GM23338 (cell line): ENCODE measurements at places on chromosomes 6 and 20.

- DNase-seq, result no peak
Observed at GRCh38 chr6:4434655-4435054, 299.3 kb upstream of the ECI2 start.

DNA sequence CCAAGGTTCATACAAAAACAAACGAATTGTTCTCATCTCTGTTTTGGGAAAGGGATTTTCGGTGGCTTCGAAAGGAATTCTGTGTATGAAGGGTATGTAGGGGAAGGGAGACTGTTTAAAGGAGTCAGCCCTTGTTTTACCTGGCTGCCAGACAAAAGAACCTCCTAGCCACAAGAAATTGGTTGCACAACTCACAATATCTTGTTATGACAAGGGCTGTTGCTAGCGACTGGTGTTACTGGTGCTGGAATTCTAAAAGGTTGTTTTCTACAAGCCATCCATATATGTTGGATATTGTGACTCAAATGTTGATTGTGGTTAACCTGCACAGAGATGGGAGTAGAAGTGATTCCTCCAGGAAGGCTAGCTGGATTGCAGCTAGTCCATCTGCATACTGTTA lies 34.6 kb upstream of the CITED2 start:
- no peak for DNase-seq

- no peak for DNase-seq
Observed at GRCh38 chr6:117961301-117961700, 54.2 kb downstream of the SLC35F1 start.

DNA sequence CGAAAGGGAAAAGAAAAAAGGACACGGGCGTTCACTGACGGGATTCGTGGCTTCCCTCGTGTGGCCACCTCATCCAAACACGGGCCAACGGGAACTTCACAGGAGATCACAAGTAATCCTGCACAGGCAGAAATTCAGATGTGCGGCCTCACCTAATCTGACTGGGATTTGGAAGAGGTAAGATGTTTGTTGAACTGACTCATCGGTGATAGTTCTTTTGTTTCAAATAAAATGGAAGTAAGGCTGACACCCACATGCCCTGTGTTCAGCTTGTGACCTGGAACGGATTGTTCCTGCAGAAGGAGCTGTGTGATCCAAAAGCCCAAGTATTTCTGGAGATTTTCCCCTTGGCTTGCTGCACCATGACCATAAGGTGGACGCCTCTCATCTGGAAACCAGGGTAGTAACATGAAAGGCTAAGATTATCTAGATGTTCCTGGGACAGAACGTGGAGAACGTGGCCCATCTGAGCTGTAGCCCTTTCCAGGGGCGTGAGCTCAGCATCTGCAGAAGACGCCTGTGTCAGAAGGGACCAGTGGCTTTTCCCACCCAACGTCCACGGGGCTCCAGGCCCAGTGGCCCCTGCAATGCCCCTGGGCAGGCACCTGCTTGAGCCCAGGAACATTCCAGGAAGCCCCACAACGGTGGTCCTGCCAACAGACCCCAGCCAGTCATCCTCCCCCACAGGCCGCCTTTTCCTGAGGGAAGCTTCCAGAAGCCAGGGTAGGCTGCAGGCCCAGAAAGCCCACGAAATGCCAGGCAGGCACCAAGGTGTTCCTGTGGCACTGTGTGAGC lies 39.7 kb downstream of the DLL1 start:
- DNase-seq, result no peak

GRCh38 chr6:36296240-36296639 lies 26.4 kb downstream of the PNPLA1 start:
- DNase-seq, result no peak

DNA sequence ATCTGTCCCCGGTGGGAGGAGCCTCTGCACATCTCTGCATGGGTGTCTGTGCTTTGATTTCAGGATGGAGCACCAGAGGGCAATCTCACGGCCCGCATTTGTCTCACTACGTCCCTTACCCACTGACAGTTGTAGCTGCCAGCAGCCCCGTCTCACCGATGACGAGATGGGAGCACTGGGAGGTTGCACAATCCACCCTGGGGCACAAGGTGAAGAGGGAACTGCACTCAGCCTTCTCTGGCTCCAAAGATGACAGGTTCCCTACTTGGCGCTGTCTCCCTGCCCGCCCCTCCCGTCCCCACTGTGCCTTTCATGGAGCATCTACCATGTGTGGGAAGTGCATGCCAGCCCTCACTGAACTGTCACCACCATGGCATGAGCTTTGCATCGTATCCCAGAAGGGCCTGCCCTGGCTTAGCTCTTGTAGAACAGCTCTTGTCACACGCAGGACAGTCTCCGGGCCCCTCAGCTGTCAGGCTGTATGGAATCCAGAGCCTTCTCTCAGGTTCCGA lies 99.9 kb upstream of the PMEPA1 start:
- no peak for DNase-seq

GRCh38 chr6:110554441-110554840 lies 78.0 kb upstream of the SLC22A16 start:
- DNase-seq, result no peak

GRCh38 chr6:90403489-90404381 lies 107.1 kb upstream of the BACH2 start:
- peak; percentile 67 for DNase-seq

DNA sequence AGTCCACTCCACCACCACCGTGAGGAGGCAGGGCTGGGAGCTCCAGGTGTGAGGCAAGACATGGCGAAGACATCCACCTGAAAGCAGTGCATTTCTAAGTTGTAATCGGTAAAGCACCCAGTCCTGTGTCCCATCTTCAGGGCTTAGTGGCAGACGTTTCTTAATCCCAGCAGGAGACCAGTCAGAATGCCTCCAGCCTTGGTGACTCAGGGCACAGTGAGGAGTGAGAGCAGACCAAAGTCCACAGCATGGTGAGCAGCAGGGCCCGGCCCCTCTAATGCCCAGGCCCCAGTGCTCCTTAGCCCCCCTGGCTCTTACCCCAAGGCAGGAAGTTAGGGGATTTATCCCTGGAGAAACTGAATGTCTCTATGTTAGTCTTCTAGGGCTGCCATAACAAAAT lies 183.9 kb downstream of the SYNDIG1 start:
- no peak for DNase-seq

- DNase-seq, result peak; percentile 85
Observed at GRCh38 chr6:138517635-138518034, 18.3 kb upstream of the NHSL1 start.

DNA sequence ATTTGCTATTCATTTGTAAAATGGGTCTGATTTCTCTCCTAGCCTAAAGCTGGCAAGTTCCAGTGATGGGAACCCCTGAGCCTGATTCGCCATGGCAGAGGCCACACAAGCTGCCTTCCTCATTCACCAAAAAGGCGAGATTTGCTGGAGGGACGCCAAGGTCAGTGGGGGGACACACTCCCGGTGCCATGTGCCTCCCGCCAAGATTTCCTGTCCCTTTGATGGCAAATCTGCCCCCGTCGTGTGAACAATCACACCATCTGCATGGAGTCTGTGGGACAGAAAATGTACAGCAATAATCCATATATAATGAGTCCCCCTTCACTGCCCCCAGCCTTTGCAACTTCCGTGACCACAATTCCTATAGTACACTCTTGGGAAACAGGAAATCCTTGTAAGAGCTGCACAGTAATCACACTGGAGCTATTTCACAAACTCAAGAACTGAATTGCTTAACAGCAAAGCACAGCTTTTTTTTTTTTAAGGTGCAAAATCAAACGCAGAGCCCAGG lies 15.7 kb upstream of the IGF2R start:
- no peak for DNase-seq

- no peak for DNase-seq
Observed at GRCh38 chr20:22346716-22347115, 237.7 kb downstream of the FOXA2 start.

GRCh38 chr6:53080813-53081212 lies 15.6 kb downstream of the FBXO9 start:
- DNase-seq, result no peak

GRCh38 chr6:136696238-136696637 lies 96.0 kb downstream of the MAP3K5 start:
- no peak for DNase-seq

GRCh38 chr6:110410511-110410910 lies 4.9 kb downstream of the DDO start:
- DNase-seq, result no peak

DNA sequence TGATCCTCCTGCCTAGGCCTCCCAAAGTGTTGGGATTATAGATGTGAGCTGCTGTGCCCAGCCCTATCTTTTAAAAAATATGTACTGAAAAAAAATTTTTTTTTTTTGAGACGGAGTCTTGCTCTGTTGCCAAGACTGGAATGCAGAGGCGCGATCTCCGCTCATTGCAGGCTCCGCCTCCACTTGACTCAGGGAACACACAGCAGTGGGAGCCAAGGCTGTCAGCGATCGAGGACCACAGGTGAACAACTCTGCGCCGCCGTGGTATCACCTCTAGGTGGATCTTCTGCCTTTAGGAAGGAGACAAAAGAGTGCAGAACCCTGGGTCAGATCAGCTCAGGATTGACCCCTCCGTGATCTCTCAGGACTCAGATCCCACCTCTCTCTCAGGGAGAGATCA lies 13.7 kb downstream of the RAET1E start:
- peak; percentile 85 for DNase-seq

DNA sequence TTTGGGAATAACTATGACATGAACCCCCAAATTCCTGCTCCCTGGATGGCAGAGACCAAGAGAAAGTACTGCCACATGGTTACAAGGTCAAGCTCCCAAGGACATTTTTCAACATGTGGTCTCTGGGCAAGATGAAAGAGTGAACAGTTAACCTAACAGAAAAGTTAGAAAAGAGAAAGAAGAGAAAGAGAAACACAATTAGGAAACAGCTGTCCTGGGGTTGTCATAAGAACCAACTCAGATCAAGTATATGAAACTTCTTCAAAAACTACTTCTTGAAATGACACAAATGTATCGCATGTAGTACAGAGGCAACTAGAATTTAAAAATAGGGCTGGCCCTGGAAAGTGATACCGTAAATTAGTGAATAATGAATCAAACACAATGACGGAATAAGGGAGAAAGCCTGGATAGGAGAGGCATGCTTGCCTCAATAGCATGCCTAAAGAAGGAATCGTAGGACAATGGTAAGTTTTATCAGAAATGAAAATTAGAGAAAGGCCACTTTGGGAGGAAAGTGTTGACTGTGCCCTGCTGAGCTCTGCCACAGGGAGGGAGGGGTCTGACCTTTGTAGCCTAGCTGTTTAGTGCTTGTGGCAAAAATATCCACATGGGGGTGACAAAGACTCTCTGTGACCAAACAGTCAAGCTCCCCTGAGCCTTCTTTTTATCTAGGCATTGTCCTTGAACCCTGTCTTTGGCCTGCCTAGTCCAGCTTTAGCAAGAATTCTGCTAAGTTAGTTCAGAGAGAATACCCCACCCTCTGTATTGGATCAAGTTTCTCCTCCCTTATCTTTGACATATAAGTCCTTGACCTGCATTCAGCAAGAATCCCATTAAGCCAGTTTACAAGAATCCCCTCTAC lies 4.3 kb upstream of the DCBLD1 start:
- peak; percentile 62 for DNase-seq

DNA sequence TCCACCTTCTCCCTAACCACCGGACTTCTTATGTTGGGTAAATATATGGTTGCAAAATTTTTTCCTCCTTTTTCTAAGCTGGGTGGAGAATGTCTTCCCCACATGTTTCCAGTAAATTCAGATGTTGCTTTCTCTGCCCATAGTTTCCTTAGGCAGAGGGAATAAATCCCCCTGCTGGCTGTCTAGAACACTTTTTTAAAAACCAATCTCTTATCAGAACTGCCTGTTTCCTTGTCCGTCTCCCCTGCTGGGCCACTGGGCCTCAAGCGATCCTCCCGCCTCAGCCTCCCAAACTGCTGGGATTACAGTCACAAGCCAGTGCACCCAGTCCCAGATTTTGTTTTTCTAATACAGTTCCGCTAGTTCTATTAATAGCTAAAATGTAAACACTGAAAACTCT lies 9.9 kb upstream of the WFDC2 start:
- DNase-seq, result no peak

GRCh38 chr6:151131324-151132007 lies 108.3 kb upstream of the AKAP12 start:
- no peak for DNase-seq

DNA sequence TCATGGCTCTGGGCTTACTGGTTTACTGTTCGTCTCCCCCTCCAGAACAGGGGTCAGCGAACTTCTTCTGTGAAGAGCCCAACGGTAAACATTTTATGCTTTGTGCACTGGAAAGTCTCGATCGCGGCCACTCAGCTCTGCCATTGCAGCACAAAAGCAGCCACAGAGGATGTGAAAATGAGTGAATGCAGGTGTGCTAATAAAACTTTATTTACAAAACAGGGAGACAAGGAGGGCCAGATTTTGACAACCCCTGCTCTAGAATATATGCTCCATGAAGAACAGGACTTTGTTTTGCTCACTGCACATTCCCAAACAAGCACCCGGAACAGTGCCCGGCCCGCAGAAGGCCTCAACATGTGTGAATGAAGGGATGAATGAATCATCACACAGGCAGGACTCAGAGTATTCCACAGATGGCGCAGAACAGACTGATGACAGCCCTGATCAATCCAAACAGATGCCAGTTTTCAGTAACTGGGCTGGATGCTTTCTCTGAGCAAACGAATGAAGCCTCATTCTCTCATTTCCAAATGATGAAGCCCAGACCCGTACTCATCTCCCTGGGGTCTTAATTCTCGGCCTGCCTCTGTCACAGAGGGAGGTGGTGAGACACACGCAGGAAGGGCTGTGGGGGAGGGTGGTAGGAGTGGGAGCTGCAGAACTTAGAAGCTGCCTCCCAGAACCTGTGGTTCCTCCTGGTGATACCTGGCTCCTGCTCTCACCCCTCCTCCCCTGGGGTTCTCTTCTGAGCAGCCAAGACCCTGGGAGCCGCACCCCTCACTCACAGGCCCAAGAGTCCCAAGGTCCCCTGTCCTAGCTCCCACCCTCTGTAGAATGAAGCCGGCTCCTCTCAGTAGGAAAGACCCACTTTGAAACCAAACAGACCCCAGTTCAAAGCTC lies 196.4 kb downstream of the PREX1 start:
- DNase-seq, result no peak

GRCh38 chr6:87976616-87977015 lies 71.0 kb upstream of the SPACA1 start:
- DNase-seq, result no peak

DNA sequence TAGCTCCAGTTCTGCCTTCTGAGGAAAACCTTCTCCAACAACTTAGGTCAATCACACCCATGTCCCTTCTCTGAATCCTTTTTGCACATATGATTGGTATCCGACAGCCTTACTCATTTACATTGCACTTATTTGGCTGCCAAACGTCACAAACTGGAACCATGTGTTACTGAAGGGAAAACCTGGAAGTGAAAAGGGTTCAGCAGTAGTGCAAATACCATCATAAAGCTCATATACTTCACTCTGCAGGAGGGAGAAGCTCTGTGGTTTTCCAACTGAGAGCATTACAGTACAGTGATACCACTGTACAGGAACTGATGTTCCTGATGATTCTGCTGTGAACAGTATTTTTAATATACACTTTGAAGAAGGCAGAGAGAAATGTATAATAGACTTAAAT lies 87.8 kb downstream of the SLC16A10 start:
- no peak for DNase-seq
